ENCODE measurements at places on chromosomes 5 and 9. TPM values are rescaled to one million over a fixed set of nuclear protein-coding genes. Genes with fewer than 3 reads are reported as not detected.

DNA sequence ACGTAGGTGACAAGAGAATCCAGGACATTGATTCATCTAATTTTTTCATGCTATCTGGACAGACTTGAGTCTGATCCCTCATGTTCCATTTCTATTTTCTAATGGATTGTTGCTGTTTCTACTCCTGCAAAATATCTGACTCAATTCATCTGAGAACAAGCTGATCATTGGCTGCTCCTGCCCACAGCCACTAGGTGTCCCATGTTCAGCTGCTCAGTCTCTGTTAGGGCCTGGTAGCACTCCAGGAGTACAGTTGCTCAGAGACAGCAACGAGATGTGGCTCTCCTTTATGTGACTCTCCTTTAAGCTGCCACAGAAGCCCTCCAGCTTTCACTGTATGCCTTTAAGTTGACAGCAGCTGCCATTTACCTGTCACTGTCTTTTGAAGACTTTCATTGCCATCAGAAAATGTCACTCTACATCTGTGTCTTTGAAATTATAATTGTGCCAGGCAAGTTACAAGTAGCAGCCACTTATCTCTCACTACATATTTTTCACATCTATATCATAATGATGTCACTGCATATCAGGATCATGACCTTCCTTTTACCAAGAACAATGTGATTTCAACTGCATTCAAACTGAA lies 1944.2 kb upstream of the NUDT12 start:
- DNase-seq = no peak
- no peak overlapping the region for H3K4me3 ChIP-seq
- no peaks in the 10 kb centered on the region for H3K4me1 ChIP-seq
- no peaks in the 10 kb centered on the region for H3K27me3 ChIP-seq
- no peak overlapping the region for H3K27ac ChIP-seq
- no peaks in the 10 kb centered on the region for H3K36me3 ChIP-seq

DNA sequence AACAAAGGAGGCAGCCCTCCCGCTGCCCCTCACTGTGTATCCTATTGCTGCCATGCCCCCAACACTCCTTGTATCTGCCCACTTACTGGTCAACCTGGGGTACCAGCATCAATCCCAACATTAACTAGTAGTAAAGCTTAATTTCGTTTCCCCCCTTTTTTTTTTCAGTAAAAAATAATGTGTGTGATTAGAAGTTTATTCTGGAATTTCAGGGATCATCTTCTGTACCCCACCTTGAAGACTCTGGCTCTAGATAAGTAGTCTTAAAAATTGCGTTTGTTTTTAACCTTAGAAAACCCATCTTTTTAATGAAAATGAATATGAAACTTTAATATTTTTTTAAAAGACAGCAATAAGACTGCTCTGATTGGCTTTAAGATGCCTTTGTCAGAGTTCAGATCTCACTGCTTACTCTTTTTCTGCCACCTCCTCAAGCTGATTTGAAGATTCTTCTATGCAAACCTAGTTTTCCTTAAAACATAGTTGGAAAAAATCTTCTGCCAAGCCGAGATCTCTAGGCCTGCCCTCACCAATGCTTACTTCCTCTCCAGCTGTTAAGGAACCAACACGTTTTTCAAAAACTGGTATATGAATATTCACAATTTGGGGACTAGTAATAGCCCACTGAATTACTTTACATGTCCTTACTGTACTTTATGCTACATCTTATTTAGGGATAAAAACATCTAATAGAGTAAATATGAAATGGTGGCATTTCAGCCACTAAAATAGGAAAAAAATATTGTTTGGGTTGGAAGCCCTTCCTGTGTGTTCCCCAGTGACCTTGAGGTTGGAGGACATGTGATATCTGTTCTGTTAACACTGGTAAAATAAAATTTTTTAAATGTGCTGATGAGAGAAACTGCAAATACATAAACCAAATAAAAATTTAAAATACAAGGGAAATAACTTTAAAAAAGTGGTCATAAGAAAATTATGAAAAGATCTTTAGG lies 4.0 kb upstream of the RHOBTB3 start:
- peaks cover 15% of the 10 kb centered on the region for H3K4me1 ChIP-seq
- no peak for DNase-seq
- no peak overlapping the region for H3K4me3 ChIP-seq

Gene SSNA1
- total RNA-seq = 101 TPM

Gene PCDHAC2
- not detected for total RNA-seq

Gene FOXD4L3
- total RNA-seq = 0.22 TPM

DNA sequence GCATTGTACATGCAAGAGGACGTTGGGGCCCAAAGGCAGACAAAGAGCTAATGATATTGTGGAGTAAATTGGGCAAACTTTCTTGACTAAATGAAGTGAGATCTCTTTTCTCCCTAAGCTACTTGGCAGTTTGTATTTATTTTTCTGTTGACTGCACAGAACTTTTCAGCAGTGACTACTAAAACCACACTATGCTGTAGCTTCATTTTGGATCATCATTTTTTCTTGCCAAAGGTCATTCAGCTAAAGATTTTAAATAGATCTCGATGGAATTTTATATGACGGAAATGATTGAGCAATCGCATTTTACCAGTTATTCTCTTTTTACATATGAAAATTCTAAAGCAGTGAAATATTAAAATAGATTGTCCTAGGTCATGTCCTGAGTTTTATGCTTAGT lies 286.1 kb upstream of the ACTBL2 start:
- H3K27me3 ChIP-seq = no peaks in the 10 kb centered on the region
- no peaks in the 10 kb centered on the region for H3K4me1 ChIP-seq
- DNase-seq = no peak
- no peaks in the 10 kb centered on the region for H3K36me3 ChIP-seq

Gene IL13
- total RNA-seq = not detected

Gene PCDHGA5
- 9.7 TPM for total RNA-seq

Gene SPINK5
- not detected for total RNA-seq

Gene PCDHB10
- total RNA-seq = 0.11 TPM

DNA sequence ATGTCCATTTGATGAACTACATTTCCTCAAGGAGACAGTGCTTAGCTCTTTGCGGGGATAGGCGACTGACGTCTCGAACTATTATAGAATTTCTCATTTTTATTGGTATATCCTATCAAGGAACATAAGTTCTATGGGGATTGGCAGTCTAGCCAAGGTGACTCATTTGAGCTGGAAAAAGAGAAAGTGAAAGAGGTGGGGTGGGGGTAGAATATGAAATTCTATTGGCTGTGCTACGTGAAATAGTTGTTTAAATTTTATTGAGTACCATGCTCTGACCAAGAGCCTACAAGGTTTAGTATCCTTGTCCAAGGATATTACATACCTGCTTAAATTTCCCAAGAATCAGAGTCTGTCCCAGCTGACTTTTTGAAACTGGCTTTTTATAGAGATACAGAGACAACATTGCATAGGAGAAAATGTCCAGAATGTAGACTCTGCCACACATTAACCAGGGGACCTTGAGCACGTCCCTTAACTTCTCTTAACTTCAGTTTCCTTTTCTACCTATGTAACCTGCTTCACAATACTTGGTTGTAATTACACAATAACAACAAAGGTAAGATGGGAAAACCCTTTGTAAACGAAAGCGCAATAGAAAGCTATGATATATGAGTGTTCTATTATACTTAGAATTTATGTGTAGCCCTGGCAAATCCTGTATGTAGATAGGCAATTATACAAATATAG lies 226.4 kb upstream of the WWC1 start:
- no peaks in the 10 kb centered on the region for H3K4me1 ChIP-seq
- no peak overlapping the region for H3K4me3 ChIP-seq
- H3K27ac ChIP-seq = no peak overlapping the region
- DNase-seq = no peak

GRCh38 chr9:90774682-90775081 lies 26.9 kb upstream of the SYK start:
- DNase-seq = peak; percentile 86
- H3K27ac ChIP-seq = peak overlapping the region; percentile 62
- 0 out of 2 replicates have a peak, but pooled peaks cover 3% of the 10 kb centered on the region for H3K27me3 ChIP-seq
- peaks cover 58% of the 10 kb centered on the region for H3K4me1 ChIP-seq
- H3K4me3 ChIP-seq = no peak overlapping the region

Gene GPR21
- 16.8 TPM for total RNA-seq

- no peaks in the 10 kb centered on the region for H3K4me1 ChIP-seq
- H3K36me3 ChIP-seq = no peaks in the 10 kb centered on the region
- no peak overlapping the region for H3K4me3 ChIP-seq
- DNase-seq = no peak
- H3K27ac ChIP-seq = no peak overlapping the region
These were observed 8.6 kb upstream of the PTGES start for GRCh38 chr9:129761293-129761900.

DNA sequence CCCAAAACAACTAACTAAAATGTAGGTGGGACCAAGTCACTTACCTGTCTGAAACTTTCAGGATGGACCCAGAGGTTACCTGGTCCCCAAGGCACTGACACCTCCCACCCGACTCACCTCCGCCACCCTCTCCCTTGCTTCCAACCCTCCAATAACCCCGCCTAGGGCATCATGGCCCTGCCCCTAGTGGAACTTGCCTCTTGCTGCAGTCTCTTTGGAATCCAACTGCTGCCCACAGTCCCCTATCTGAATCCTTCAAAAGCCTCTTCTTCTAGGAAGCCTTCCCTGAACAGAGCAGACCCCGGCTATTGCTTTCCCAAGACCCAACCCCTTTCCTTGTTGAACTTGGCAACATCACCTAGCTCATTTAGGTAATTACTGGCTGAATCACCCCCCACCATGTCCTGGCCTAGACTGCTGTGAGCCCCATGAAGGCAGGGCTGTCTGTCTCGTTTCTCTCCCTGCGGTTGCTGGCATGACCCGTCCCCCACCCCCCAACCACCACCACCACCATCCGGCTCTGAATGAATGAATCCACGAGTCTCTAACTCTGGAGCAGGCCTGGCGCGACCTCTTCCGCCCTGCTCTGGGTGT lies 9.4 kb downstream of the CRB2 start:
- H3K4me1 ChIP-seq = peaks cover 4% of the 10 kb centered on the region
- H3K4me3 ChIP-seq = no peak overlapping the region
- DNase-seq = peak; percentile 62
- no peak overlapping the region for H3K27ac ChIP-seq

- H3K27me3 ChIP-seq = no peaks in the 10 kb centered on the region
- H3K27ac ChIP-seq = no peak overlapping the region
- H3K4me1 ChIP-seq = no peaks in the 10 kb centered on the region
- no peak overlapping the region for H3K4me3 ChIP-seq
- DNase-seq = no peak
These were observed 152.8 kb downstream of the YIPF5 start for GRCh38 chr5:144017631-144018030.

GRCh38 chr5:135543485-135544304 lies 7.9 kb upstream of the NEUROG1 start:
- H3K4me1 ChIP-seq = no peaks in the 10 kb centered on the region
- no peaks in the 10 kb centered on the region for H3K27me3 ChIP-seq
- no peak overlapping the region for H3K4me3 ChIP-seq
